ENCODE measurements at places on chromosomes 1 and 21. TPM values are rescaled to one million over a fixed set of nuclear protein-coding genes. Genes with fewer than 3 reads are reported as not detected.

The IFI44 gene
- 14.5 TPM for polyA plus RNA-seq

The OR2T11 gene
- polyA plus RNA-seq = not detected

The ABCD3 gene
- 43.1 TPM for polyA plus RNA-seq

The SYNC gene
- polyA plus RNA-seq = 5.2 TPM

The GRHL3 gene
- polyA plus RNA-seq = 0.54 TPM

The IGSF9 gene
- 107 TPM for polyA plus RNA-seq

The LCE3D gene
- polyA plus RNA-seq = not detected

The PEAR1 gene
- polyA plus RNA-seq = 5.9 TPM

- peaks cover 3% of the 10 kb centered on the region for H3K27me3 ChIP-seq
- no peaks in the 10 kb centered on the region for H3K36me3 ChIP-seq
- no peak overlapping the region for H3K27ac ChIP-seq
- no peak for DNase-seq
- no peaks in the 10 kb centered on the region for H3K4me1 ChIP-seq
Measured at GRCh38 chr1:6975331-6976043, 190.2 kb downstream of the CAMTA1 start.

- no peaks in the 10 kb centered on the region for H3K27me3 ChIP-seq
- no peak overlapping the region for H3K27ac ChIP-seq
- no peak overlapping the region for H3K4me3 ChIP-seq
- DNase-seq = no peak
- no peaks in the 10 kb centered on the region for H3K4me1 ChIP-seq
Measured at GRCh38 chr1:43924516-43924915, 9.1 kb upstream of the ARTN start.

DNA sequence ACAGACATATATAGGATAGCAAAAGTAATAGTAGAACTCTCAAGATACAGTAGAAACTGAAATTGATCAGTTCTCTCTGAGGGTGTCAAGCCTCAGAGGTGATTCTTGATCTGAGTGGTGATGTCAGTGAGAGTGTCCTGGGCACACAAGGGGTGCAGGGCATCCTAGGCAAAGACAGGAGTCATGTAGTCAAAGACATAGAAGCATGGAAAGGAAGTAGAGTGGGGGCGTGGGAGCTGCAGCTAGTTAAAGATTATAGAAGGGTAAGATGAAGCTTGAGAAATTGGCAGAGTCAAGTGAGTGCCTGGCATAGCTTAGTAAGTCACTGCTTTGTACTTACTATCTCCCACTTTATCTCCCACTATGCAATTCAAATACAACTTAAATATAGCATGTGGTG lies 22.8 kb downstream of the CDC7 start:
- no peak overlapping the region for H3K27ac ChIP-seq
- H3K4me3 ChIP-seq = no peak overlapping the region
- no peak for DNase-seq
- no peaks in the 10 kb centered on the region for H3K36me3 ChIP-seq
- no peaks in the 10 kb centered on the region for H3K27me3 ChIP-seq

DNA sequence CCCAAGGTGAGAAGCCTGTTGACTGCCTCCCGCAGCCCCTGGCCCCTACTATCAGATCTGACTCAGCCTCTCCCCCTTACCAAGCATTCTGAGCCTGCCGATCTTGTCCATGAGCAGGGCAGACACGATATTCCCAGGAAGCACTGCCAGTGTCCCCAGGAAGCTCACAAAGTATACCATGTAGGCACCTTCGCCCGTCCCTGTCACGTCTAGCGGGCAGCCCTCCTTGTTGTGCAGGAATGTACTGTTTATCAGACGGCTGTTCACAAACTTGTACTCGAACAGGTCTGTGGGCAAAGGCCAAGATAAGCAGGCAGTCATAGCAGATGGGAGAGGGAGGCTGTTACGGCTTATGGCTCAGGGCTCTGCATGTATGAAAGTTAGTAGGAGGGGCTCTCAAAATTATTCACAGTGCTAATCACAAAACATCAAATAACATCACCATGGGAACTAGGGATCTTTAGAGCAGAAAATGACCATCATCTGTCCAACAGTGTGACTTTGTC lies 7.3 kb downstream of the BOLA1 start:
- no peaks in the 10 kb centered on the region for H3K36me3 ChIP-seq
- H3K27ac ChIP-seq = no peak overlapping the region
- peaks cover 6% of the 10 kb centered on the region for H3K4me1 ChIP-seq
- no peak overlapping the region for H3K4me3 ChIP-seq

DNA sequence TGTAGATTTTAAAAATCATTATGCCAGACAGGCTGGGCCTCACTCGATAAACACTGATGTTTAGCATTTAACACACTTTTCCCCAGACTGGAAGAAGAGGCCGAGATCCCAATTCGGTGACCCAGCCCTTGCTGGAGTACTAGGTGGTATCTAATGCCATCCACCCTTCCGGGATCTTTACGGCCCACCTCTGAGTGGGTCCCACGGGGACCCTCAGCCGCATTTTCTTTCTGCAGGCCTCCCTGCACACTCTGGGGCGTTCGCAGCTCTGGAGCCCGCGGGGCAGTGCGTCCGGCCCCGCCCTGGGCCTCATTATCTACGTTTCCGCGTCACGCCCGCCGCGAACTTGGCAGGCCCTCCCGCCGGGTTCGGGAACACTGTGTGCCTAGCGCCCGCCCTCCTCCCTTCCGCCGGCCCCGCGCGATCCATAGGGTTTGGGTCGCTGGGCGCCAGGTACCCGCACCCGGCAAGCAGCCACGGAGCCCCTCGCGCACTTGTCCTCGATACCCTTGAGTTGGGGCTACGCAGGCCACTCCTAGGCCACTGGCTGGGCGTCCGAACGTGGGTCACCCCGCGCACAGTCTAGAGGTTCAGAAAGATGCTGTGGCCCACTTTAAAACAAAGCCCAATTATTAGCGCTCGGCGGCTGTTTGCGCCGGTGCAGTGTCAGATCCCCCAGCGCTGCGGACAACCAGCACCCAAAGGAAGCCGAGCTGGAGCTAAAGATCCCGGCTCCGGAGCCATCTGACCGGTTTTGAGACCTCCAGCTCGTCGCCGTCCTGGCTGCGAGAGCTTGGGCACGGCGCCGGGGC lies 950 bp upstream of the EVA1C start:
- H3K27ac ChIP-seq = no peak overlapping the region
- peak; percentile 61 for DNase-seq
- H3K4me1 ChIP-seq = peaks cover 9% of the 10 kb centered on the region
- H3K27me3 ChIP-seq = peaks cover 50% of the 10 kb centered on the region

GRCh38 chr1:199124351-199124750 lies 485.5 kb downstream of the PTPRC start:
- H3K4me1 ChIP-seq = no peaks in the 10 kb centered on the region
- H3K27me3 ChIP-seq = no peaks in the 10 kb centered on the region
- H3K4me3 ChIP-seq = no peak overlapping the region

GRCh38 chr1:224673141-224673540 lies 57.0 kb downstream of the CNIH3 start:
- H3K27me3 ChIP-seq = no peaks in the 10 kb centered on the region
- H3K27ac ChIP-seq = no peak overlapping the region
- H3K4me1 ChIP-seq = no peaks in the 10 kb centered on the region
- H3K4me3 ChIP-seq = no peak overlapping the region
- no peak for DNase-seq
- H3K36me3 ChIP-seq = no peaks in the 10 kb centered on the region

DNA sequence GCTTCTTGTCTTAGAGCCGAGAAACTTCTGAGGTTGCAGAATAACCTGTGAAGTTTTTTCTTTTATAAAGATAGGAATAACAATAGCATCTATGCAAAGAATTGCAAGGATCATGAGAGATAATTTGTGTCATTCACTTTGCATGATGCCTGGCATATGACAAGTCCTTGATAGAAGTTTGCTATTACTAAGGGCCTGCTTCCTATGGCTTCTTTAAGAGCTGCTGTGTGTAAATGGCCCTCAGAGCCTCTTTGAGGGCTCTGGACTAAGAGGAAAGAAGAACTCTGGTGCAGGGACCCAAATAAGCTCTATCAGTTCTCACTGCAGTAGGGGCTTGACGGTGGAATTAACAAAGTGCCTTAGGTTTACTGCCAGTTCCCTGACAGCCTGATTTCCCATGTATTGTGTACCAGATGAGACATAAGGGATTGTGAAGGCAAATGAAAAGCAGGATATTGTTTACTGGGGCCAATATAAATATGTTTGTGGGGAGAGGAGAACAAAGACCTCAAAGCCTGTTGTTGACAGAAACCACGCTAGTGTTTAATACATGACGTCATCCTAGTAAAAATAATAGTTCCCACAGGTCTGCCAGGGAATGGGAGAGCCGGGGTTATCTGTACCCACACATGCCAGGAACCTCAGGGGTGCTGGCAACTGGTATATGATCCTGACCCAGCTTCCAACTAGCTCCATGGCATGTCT lies 131.2 kb upstream of the UBE2U start:
- H3K27me3 ChIP-seq = no peaks in the 10 kb centered on the region
- H3K4me3 ChIP-seq = no peak overlapping the region
- no peak overlapping the region for H3K27ac ChIP-seq
- DNase-seq = no peak

- H3K4me1 ChIP-seq = peaks cover 10% of the 10 kb centered on the region
- no peak for DNase-seq
- no peak overlapping the region for H3K4me3 ChIP-seq
Measured at GRCh38 chr1:170659399-170660035, 4.4 kb upstream of the PRRX1 start.

DNA sequence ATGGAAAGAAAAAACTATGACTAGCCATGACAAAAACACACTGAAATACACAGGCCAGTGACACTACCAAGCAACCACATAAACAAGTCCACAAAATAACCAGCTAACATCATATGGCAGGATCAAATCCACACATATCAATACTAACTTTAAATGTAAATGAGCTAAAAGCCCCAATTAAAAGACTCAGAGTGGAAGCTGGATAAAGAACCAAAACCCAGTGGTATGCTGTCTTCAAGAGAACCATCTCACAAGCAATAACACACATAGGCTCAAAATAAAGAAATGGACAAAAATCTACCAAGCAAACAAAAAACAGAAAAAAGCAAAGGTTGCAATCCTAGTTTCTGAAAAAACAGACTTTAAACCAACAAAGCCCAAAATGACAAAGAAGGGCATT lies 476.2 kb upstream of the BEND5 start:
- no peaks in the 10 kb centered on the region for H3K27me3 ChIP-seq
- no peak overlapping the region for H3K4me3 ChIP-seq
- no peaks in the 10 kb centered on the region for H3K4me1 ChIP-seq
- no peak overlapping the region for H3K27ac ChIP-seq
- H3K36me3 ChIP-seq = no peaks in the 10 kb centered on the region
- no peak for DNase-seq

DNA sequence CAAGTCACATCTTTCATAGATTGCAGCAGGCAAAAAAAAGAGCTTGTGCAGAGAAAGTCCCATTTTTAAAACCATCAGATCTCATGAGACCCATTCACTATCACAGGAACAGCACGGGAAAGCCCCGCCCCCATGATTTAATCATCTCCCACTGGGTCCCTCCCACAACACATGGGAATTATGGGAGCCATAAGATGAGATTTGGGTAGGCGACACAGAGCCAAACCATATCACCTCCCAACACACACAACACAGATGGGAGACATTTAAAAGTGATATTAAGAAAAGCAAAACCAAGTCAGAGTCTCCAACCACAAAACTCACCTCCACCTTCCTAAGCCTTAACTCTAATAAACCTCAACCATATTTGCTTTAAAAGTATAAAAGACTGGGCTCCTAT lies 61.5 kb upstream of the TIAM1 start:
- no peak overlapping the region for H3K27ac ChIP-seq
- no peaks in the 10 kb centered on the region for H3K36me3 ChIP-seq
- H3K4me1 ChIP-seq = no peaks in the 10 kb centered on the region
- H3K27me3 ChIP-seq = no peaks in the 10 kb centered on the region
- DNase-seq = no peak

- DNase-seq = no peak
- H3K4me1 ChIP-seq = no peaks in the 10 kb centered on the region
- no peak overlapping the region for H3K27ac ChIP-seq
- no peaks in the 10 kb centered on the region for H3K27me3 ChIP-seq
- no peaks in the 10 kb centered on the region for H3K36me3 ChIP-seq
- no peak overlapping the region for H3K4me3 ChIP-seq
Measured at GRCh38 chr1:100456880-100457279, 81.1 kb upstream of the GPR88 start.

- no peak for DNase-seq
- H3K4me1 ChIP-seq = no peaks in the 10 kb centered on the region
- no peaks in the 10 kb centered on the region for H3K27me3 ChIP-seq
- no peaks in the 10 kb centered on the region for H3K36me3 ChIP-seq
- no peak overlapping the region for H3K4me3 ChIP-seq
Measured at GRCh38 chr1:94411237-94411636, 7.0 kb upstream of the ABCD3 start.

GRCh38 chr1:230270185-230270558 lies 156.0 kb downstream of the PGBD5 start:
- no peaks in the 10 kb centered on the region for H3K27me3 ChIP-seq
- peaks cover 12% of the 10 kb centered on the region for H3K36me3 ChIP-seq
- peaks cover 39% of the 10 kb centered on the region for H3K4me1 ChIP-seq

DNA sequence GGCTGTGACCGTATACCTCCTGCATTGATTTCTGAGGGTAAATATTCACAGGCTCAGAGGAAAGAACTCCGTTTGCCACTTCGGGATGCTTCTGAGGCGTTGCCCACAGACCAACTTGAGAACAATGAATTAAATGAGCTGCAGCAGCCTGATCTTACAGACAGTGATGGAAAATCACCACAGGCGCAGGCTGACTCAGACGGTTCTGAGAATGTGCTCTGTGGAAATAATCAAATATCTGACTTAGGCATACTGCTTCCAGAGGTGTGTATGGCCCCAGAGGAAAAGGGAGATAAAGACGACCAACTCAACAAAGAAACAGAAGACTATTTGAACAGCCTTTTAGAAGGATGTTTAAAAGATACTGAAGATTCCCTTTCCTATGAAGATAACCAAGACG lies 76.7 kb upstream of the SCCPDH start:
- peaks cover 38% of the 10 kb centered on the region for H3K36me3 ChIP-seq
- no peaks in the 10 kb centered on the region for H3K4me1 ChIP-seq
- DNase-seq = no peak
- no peaks in the 10 kb centered on the region for H3K27me3 ChIP-seq
- no peak overlapping the region for H3K27ac ChIP-seq
- no peak overlapping the region for H3K4me3 ChIP-seq

- no peaks in the 10 kb centered on the region for H3K36me3 ChIP-seq
- no peaks in the 10 kb centered on the region for H3K4me1 ChIP-seq
- no peak overlapping the region for H3K27ac ChIP-seq
- no peaks in the 10 kb centered on the region for H3K27me3 ChIP-seq
Measured at GRCh38 chr1:102085896-102086295, 89.2 kb upstream of the OLFM3 start.

DNA sequence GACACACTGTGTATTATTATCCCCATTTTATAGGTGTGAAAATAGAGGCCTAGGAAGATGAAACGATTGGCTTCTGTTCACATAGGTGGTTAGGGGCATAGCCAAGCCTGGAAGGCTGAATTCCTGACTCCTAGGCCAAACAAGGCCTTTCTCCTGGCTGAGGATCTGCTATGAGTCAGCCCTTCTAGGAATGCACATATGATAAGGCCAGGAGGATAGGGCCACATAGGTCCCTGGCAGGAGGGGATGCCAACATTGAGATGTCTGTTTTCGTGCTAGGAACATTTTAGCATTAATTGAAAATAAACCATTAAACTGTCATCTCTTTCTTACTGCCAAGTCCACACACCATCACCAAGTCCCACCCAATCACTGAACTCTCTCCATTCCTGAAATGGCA lies 9.2 kb downstream of the CSMD2 start:
- H3K4me3 ChIP-seq = no peak overlapping the region
- H3K36me3 ChIP-seq = no peaks in the 10 kb centered on the region
- no peak overlapping the region for H3K27ac ChIP-seq
- no peak for DNase-seq

GRCh38 chr1:8660411-8660828 lies 157.0 kb downstream of the RERE start:
- H3K27me3 ChIP-seq = no peaks in the 10 kb centered on the region
- DNase-seq = no peak
- peaks cover 42% of the 10 kb centered on the region for H3K4me1 ChIP-seq
- no peak overlapping the region for H3K4me3 ChIP-seq
- H3K36me3 ChIP-seq = peaks cover 5% of the 10 kb centered on the region
